ENCODE measurements at places on chromosomes 5 and 9.

- peak; percentile 69 for DNase-seq
These were observed 27.9 kb upstream of the RECK start for GRCh38 chr9:36008774-36009300.

DNA sequence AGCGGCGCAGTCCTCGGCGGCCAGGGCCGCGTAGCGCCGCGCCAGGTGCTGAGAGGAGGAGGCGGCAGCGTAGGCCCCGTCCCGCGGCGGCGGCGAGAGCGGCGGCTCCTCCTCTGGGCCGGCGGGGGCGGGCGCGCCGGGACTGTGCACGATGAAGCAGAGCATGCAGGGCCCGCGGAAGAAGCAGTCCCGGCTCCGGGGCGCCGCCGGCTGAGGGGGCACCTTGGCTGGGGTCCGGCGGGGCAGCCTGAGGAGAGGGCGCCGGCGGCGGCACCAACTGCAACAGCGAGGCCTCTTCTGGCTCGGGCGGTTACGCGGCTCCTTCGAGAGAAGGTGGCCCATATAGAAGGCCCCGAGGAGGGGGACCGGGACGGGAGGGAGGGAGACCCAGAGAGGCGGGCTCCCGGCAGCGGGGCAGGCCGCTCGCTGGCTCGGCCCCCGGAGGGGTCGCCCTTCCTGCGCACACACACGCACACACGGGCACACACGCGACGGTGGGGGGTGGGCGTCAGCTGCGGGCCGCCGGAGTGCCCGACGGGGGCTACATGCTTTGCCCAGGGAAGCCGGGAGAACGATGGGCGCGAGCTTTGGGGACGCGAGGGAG lies 446 bp downstream of the FBXL17 start:
- peak; percentile 71 for DNase-seq

- DNase-seq: peak; percentile 66
These were observed 20.8 kb downstream of the OBP2B start for GRCh38 chr9:133188006-133188842.

DNA sequence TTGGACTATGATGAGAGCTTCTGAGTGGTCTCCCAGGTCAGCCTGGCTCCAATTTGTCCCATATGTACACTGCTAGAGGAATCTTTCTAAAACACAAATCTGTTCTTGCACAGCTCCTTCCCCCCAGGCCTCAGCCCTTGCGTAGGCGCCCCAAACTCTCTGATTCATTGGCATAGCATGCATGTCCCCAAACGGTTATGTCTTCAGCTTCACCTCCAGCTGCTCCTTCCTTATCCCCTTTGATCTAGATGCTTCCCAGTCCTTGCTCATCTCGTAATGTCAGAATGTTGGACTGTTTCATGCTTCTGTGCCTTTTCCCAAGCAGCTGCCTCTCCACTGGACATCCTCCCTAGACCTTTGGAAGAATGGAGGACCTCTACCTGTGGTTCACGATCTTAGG lies 60.1 kb upstream of the BASP1 start:
- no peak for DNase-seq
